ENCODE measurements at places on chromosomes 16 and 17.

- H3K4me1 ChIP-seq, result no peaks in the 10 kb centered on the region
- no peak overlapping the region for H3K27ac ChIP-seq
- no peak overlapping the region for H3K4me3 ChIP-seq
- DNase-seq, result no peak
- H3K36me3 ChIP-seq, result no peaks in the 10 kb centered on the region
These were observed 361.0 kb downstream of the CDH13 start for GRCh38 chr16:82987767-82988166.

GRCh38 chr17:12691173-12691572 lies 25.5 kb downstream of the MYOCD start:
- no peaks in the 10 kb centered on the region for H3K27me3 ChIP-seq
- no peaks in the 10 kb centered on the region for H3K36me3 ChIP-seq
- DNase-seq, result no peak
- no peak overlapping the region for H3K27ac ChIP-seq

- no peaks in the 10 kb centered on the region for H3K4me1 ChIP-seq
- peaks cover 3% of the 10 kb centered on the region for H3K27me3 ChIP-seq
- no peak overlapping the region for H3K27ac ChIP-seq
- DNase-seq, result no peak
These were observed 101.2 kb downstream of the ZNF423 start for GRCh38 chr16:49754495-49755312.

DNA sequence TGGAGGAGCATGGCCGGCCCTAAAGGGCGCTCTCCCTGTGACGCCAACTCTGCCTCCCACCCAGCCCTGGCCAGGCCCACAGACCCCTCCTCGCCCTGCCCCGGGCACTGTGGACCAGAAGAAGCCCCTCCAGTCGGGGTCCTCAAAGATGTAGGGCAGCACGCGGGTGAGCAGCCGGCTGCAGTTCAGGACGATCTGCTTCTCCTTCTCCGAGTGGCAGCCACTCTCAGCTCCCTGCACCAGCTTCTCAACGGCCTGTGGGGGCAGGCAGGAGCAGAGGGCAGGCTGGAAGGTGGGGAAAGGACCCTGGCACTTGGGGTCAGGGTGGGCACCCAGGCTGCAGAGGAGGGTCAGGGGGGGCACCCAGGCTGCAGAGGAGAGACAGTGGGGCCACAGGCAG lies 8.9 kb downstream of the HID1 start:
- no peaks in the 10 kb centered on the region for H3K4me1 ChIP-seq
- H3K27me3 ChIP-seq, result no peaks in the 10 kb centered on the region
- no peak for DNase-seq
- no peaks in the 10 kb centered on the region for H3K36me3 ChIP-seq
- no peak overlapping the region for H3K27ac ChIP-seq

DNA sequence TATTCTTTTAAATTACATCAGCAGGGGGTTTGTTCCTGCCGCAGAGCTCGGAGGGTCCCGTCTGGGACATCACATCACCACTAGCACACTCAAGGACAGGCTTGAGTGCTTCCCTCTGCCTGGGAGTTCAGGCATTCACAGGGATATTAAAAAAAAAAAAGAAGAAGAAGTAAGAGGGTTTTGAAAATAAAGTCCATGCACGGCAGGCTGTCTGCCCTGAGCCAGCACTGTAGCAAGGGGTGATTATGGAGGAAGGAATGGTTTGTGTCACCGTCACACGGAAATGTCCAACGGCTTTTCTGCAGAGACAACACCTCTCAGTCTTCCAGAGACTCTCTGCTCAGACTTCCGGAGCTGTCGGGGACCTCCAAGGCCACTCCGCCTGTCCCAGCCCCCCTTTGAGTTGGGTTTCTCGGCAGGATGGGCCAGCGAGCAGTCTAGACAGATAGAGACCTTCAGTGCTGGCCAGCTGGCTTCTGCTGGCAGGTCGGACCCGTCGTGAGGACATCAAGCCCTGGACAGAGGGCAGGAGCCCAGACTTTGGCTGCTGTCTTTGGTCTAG lies 33.6 kb downstream of the MEOX1 start:
- no peaks in the 10 kb centered on the region for H3K27me3 ChIP-seq
- no peaks in the 10 kb centered on the region for H3K36me3 ChIP-seq
- H3K27ac ChIP-seq, result no peak overlapping the region
- no peak for DNase-seq

- H3K4me3 ChIP-seq, result no peak overlapping the region
- no peak overlapping the region for H3K27ac ChIP-seq
- peaks cover 5% of the 10 kb centered on the region for H3K4me1 ChIP-seq
- H3K36me3 ChIP-seq, result peaks cover 13% of the 10 kb centered on the region
- DNase-seq, result no peak
These were observed 558 bp downstream of the HSD3B7 start for GRCh38 chr16:30985401-30986128.

DNA sequence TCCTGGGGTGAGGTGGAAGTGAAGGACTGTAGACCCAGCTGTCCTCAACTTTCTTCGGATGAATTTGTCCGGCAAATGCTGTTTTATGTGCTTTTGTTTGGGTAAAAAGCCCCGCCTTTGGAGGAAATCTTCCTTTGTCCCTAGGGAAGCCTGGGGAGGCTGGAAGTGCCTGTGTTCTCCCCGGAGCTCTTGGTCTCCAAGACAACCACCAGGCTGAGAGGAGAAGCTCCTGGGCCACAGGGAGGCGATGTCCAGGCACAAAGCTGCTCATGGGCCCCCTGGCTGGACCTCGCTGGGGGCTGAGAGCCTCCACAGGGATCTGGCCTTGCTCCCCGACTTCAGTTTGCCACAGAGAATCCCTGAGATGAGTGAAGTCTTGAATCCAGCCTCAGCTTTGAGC lies 293.1 kb upstream of the N4BP1 start:
- no peaks in the 10 kb centered on the region for H3K27me3 ChIP-seq
- H3K27ac ChIP-seq, result no peak overlapping the region
- no peaks in the 10 kb centered on the region for H3K36me3 ChIP-seq
- H3K4me1 ChIP-seq, result no peaks in the 10 kb centered on the region
- H3K4me3 ChIP-seq, result no peak overlapping the region

DNA sequence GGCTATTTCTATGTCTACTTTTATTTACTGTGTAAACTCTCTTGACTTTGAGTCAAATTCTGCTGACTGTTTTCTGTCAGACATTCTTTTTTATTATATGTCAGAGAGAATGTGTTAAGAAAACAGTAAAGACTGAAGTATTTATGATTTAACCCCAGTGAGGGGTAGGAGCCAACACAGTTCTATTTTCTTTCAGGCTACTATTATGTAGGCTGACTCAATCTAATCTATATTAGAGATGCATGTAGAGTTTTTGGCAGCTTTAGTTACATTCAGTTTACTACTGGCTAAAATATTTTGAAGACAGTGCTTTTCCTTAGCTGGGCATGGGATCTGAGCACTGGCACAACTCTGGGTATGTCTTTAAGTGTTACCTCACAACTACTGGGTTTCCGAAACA lies 1108.0 kb downstream of the CDH11 start:
- H3K4me1 ChIP-seq, result no peaks in the 10 kb centered on the region
- no peak overlapping the region for H3K27ac ChIP-seq
- H3K4me3 ChIP-seq, result no peak overlapping the region
- H3K36me3 ChIP-seq, result no peaks in the 10 kb centered on the region
- H3K27me3 ChIP-seq, result no peaks in the 10 kb centered on the region
- DNase-seq, result no peak

GRCh38 chr17:3385869-3386816 lies at the start of gene OR3A2:
Gene OR3A2 (minus strand): TSS chr17:3386308.
- no peak for DNase-seq
- H3K4me1 ChIP-seq, result no peaks in the 10 kb centered on the region
- H3K27ac ChIP-seq, result no peak within 1 kb of the TSS

- peaks cover 8% of the 10 kb centered on the region for H3K27me3 ChIP-seq
- H3K36me3 ChIP-seq, result no peaks in the 10 kb centered on the region
- H3K4me3 ChIP-seq, result no peak overlapping the region
- H3K27ac ChIP-seq, result no peak overlapping the region
These were observed 745 bp downstream of the PYY start for GRCh38 chr17:43952724-43953666.

- peaks cover 15% of the 10 kb centered on the region for H3K36me3 ChIP-seq
- H3K27me3 ChIP-seq, result no peaks in the 10 kb centered on the region
- no peak for DNase-seq
- H3K4me3 ChIP-seq, result no peak overlapping the region
- no peak overlapping the region for H3K27ac ChIP-seq
- no peaks in the 10 kb centered on the region for H3K4me1 ChIP-seq
These were observed 126.9 kb downstream of the KATNIP start for GRCh38 chr16:27676839-27677238.

GRCh38 chr17:78412403-78412802 lies 34.0 kb downstream of the PGS1 start:
- H3K27ac ChIP-seq, result peak overlapping the region; percentile 50
- no peak overlapping the region for H3K4me3 ChIP-seq
- H3K27me3 ChIP-seq, result no peaks in the 10 kb centered on the region
- no peak for DNase-seq

DNA sequence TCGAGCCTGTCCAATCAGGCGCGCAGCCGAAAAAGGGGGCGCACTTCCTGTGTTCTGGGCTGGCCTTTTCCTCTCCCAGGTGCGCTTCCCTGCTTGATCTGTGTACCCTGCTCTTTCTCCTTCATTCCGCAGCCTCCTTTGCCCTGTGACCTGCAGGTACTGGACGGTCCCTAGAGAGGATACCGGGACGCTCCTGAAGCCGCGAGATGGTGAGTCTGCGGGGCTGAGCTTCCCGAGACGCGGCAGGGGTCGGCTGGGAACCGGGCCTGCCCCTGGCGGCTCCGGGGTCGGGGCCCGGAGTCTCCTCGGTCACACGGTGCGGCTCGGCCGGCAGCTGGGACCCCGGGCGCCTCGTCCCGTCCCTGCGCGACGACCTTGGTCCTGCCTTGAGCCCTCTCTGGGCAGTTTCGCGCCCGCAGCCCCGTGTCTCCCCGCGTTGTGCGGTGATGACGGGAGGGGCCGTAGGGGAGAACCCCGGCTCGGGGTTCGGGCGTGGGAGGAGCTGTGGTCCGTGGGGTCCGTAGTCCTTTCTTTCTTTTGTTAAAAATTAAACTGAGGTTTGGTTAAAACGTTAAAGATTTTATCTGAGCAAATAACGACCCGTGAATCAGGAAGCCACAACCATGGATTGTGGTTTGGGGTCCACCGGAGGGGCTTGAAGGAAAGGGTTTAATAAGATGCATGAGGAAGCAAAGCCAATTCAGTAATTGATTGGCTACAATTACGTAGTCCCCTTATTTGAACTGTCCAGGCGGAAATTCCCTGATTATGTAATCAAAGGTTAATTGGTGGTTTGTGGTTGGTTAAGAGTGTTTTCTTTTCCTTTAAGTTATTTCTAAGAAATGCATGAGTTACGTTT lies 172.8 kb upstream of the ZNF267 start:
- peak overlapping the region; percentile 75 for H3K4me3 ChIP-seq
- peak; percentile 75 for DNase-seq
- H3K27ac ChIP-seq, result peak overlapping the region; percentile 93
- H3K4me1 ChIP-seq, result peaks cover 32% of the 10 kb centered on the region
- H3K27me3 ChIP-seq, result no peaks in the 10 kb centered on the region

DNA sequence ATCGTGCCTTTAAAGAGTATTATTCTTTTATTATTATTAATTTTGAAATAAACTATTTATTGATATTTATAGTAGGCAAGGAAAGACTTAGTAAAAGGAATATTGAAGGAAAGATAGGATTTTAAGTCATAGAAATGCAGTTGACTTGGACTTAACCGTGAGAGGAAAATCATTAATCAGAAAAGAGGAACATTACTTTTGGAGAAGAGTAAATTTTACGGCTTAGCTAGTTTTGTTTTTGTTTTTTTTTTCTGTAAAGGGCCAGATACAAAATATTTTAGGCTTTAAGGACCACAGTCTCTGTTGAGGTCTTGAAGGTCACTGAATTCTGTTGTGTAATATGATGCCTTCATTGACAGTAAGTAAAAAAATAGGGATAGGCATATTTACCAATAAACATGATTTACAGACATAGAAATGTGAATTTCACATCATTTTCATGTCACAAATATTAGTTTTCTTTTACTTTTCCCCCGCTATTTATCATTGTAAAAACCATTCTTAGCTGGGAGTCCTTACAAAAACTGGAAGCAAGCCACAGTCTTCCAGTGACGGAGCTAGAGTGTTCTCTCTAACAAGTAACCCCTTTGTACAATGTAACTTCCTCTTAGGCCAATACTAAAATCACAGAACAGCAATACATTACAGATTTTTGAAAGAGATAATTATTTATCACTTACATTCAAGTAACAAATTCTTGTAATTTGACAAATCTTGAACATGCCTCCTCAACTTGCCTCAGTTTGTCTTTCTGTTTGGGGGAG lies 2.3 kb upstream of the KCNJ16 start:
- no peak for DNase-seq
- H3K4me3 ChIP-seq, result no peak overlapping the region
